ENCODE measurements at places on chromosomes 2 and 18. TPM values are rescaled to one million over a fixed set of nuclear protein-coding genes. Genes with fewer than 3 reads are reported as not detected.

The CYP27A1 gene
- 37.7 TPM for total RNA-seq

DNA sequence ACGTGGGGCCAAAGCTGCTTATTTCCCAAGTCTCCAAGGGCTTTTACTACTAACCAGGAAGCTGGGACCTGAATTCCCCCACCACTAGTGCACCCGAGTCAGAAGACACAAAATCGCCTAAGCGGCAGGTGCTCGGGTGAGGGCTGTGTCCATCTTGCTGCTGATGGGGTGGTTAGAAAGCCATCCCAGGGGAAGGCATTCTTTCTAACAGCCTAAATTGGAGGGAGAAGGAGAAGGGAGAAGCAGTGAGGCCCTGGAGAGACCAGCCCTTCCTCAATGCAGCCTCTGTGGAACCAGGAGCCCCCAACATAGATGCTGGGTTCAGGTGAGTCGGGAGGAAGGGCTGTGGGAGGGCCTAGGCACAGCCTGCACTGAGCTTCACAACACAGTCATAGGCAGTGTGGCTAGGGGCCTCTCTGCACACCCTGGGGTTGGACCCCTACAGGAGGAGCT, 1.9 kb upstream of the PROM2 start:
- DNase-seq: peak; percentile 0

The RNF144A gene
- 18.7 TPM for total RNA-seq

- DNase-seq: no peak
Observed at GRCh38 chr18:73975266-73975665, 172.4 kb downstream of the FBXO15 start.

- DNase-seq: no peak
Observed at GRCh38 chr2:17958466-17959092, 80.1 kb downstream of the KCNS3 start.

The MEP1B gene
- total RNA-seq: 11.6 TPM

GRCh38 chr18:23499291-23499781, 4.0 kb upstream of the RMC1 start:
- no peak for DNase-seq

Measured in mucosa of descending colon (tissue), 3 donors.